ENCODE measurements at places on chromosomes 1 and 21. TPM values are rescaled to one million over a fixed set of nuclear protein-coding genes. Genes with fewer than 3 reads are reported as not detected.

DNA sequence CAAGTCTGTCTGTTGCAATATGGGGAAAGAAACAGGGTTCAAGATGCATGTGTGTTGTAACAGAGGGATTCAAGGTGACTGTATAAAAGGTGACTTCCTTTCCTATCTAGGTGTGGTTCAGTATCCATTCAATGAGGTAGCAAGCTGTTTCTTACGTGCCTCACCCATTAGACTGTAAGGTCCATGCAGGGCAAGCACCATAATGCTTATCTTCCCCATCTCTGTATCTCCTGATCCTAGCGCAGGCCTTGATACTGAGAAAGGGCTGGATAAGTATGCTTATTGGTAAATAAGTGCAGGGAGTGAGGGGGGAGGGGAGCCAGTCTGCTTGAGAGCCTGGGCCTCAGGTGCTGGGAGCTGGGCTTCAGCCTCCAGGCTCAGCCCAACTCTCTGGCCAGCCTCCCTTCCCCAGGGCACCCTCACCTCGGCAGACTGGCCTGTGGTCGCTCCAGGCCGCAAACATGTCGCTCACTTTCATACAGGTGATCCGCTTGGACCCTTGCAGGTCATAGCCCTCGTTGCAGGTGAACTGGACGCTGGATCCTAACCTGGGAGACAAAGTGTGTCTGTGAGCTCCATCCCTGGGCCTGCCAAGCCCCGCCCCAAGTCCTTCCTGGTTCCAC is 44.5 kb upstream of the HMGB4 start:
- DNase-seq: no peak

Gene LCK
- total RNA-seq: 469 TPM

- no peak for DNase-seq
Measured at GRCh38 chr1:80533775-80534334, 1266.9 kb upstream of the ADGRL2 start.

Gene RGSL1
- not detected for total RNA-seq

Gene CYP2J2
- total RNA-seq: 2.8 TPM

GRCh38 chr1:30337324-30337620 is 386.1 kb downstream of the MATN1 start:
- no peak for DNase-seq

Gene RNF186
- not detected for total RNA-seq

GRCh38 chr1:183548116-183548515 is 42.1 kb downstream of the NCF2 start:
- DNase-seq: no peak

Gene CBR1
- 44.1 TPM for total RNA-seq

DNA sequence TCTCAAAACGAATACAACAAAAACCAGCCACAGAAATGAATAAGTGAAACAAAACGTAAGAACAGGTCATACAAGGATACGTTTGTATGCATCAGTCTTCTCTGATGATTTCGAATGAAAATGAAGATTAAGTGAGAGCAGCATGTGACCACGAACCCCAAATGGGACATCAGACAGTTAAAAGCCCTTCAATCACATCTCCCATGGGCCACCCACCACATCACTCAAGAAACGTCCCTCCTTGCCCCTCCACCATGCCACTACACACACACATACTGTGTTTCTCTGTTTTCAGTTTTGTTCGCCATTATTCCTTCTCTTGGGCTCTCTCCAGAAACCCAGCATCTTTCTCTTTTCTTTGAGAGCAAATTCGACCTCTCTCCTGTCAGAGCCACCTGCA is 355.6 kb upstream of the KAZN start:
- DNase-seq: no peak

Gene HTR1D
- total RNA-seq: not detected

- no peak for DNase-seq
Measured at GRCh38 chr1:8818325-8818775, 910 bp upstream of the RERE start.

Data from activated CD4-positive, alpha-beta memory T cell treated with anti-CD3 and anti-CD28 coated beads, Interleukin-2, amount 10 ng/mL, durations not matched to agents 7 days and 5 days (primary cell).